ENCODE measurements at places on chromosomes 11 and 22.

GRCh38 chr22:22923379-22923778 lies 35.8 kb downstream of the IGLL5 start:
- DNase-seq: no peak

DNA sequence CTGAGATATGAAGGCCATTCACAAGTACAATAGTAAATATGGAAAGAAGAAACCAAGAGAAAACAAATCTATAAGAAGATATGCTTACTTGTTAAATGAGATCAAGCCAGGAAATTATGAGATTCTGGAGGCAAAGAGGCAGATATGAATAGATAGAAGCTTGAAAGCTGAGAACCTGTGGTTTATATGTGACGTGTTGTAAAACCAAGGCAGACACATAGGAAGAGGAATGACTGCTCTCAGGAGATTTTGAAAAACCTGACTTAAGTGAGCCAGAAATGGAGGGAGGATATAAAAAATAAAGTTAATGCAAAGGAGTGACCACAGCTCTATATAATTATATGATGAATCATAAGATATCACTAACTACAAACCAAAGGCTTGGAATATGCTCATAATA lies 1160.5 kb upstream of the CNTN5 start:
- DNase-seq: no peak

DNA sequence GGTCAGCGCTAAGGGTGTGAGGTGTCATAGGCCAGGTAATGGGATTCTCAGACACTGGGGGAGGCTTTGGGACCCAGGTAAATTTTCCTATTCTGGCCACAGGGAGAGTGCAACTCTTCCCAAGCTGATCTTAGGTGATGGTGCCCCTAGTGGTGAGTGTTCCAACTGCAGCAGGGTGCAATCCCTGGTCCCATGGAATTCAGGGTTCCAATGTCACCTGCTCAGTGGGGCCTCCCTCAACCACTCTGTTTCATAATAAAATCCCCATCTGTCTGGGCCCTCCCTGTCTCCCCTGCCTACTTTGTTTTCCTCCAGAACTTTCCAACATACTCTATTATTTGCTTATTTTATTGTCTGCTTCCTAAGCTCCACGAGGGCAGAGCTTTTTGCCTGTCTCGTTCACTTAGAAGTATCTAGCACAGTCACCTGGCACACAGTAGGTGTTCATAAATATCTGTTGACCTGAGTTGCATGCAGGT lies 2.9 kb upstream of the SGSM1 start:
- no peak for DNase-seq

GRCh38 chr11:60852117-60852981 lies 3.4 kb downstream of the PTGDR2 start:
- DNase-seq: no peak

- DNase-seq: no peak
Observed at GRCh38 chr11:1336836-1337646, 27.6 kb upstream of the TOLLIP start.

- no peak for DNase-seq
Observed at GRCh38 chr11:16813126-16813525, 74.7 kb downstream of the C11orf58 start.

DNA sequence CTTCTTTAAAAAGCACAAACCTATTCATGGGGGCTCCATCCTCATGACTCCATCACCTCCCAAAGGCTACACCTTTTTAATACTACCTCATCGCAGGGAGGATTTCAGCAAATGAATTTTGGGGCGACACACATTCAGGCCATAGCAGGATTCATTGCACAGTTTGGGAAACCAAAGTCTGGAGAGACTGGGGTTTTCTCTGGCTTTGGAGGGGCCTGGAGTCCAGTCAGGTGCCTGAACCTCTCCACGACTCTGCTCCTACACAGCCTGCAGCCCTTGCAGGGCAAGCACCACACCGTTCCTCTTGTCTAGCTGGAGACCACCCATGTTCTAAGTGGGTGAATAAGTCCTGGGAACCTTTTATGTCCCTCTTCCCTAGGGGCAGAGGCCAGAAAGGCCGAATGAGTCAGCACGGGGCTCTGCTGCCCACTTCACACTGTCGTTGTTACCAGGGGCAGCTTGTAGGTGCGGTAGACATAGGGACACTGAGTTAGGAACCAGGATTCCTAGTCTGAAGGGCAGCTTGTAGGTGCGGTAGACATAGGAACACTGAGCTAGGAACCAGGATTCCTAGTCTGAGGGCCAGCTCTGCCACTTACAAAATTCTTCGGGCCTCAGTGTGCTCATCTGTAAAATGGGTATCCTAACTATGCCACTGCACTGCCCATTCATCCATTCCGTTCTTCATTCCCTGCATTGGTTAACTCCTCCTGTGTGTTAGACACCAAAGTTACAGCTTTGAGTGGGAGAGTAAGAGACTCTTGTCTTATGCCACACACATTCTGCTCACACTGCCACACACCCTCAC lies 251.7 kb upstream of the B3GAT1 start:
- no peak for DNase-seq

- no peak for DNase-seq
Observed at GRCh38 chr11:33089776-33090175, 50.4 kb downstream of the TCP11L1 start.

DNA sequence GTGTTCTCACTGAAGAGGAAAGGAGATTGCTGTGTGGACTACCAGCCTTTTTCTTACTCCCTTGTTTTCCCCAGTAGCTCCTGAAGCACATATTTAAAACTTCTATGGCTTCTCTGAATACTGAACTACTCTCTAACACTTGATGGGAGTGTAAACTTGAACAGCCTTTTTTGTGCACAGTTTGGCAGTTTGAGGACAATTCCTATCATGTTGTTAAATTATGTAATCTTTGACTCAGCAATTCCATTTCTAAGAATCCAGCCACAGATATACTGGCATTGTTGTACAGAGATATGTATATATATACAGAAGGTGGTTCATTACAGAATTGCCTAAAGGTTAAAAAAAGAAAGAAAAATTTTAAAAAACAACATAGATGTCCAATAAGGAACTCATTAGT lies 47.1 kb upstream of the EED start:
- DNase-seq: no peak

DNA sequence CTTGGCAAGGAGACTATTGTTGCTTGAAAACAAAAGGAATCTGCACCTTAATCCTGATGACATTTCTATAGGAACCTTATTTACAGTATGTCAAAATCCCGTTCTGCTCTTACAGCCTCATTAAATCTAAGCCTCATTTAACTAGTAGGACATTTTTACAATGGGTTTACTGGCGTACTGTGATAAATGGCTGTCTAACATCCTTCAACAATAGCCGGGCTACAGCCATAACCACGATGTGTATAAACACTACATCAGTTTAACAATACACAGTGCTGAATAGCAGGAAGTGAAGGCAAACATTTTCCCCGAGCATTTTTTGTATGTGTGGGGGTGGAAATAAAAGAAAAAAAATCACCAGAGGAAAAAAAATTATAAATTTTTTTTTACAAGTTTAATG lies 131.2 kb downstream of the ARL14EP start:
- no peak for DNase-seq

- DNase-seq: no peak
Observed at GRCh38 chr11:71349627-71350026, 97.2 kb upstream of the SHANK2 start.

- no peak for DNase-seq
Observed at GRCh38 chr22:38674888-38675287, 6.9 kb upstream of the TOMM22 start.

DNA sequence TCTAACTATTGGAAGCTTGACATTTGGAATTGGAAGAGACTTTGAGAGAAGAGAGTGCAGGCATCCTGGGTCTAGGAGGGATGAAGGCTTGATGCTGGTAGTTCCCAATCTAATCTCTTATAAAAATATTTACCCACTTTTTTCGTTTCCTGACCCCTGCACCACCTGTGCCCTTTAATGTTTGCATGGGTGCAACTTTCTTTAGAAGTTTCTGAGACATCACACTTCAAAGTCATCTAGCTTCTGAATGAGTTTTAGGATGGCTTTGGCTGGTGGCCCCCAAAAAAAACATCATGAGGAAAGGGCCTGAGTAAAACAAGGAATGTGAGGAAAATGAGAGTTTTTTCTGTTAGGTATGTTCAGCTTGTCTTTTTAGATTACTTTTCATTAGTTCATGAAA lies 1.1 kb downstream of the POLD3 start:
- no peak for DNase-seq

- no peak for DNase-seq
Observed at GRCh38 chr11:73852049-73852448, 24.6 kb downstream of the COA4 start.

DNA sequence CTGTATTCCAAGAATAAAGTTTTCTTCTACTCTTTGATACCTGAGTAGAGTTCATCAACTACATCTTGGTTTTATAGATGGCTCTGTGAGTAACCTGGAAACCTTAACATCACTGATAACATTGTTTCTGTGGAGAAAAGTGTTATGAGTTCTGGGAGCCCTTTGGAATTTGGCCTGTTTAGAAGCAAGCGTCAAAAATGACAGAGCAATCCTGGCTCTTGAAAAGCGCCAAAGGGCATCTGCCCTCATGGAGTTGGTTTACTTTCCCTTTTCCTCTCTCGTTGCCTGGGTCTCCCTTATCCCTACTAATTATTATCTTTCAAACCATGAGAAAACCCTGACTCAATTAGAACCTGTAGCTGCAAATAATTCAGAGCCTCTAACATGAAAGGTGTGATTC lies 140.1 kb downstream of the DBX1 start:
- no peak for DNase-seq

GRCh38 chr22:26389125-26389524 lies 39.9 kb upstream of the ASPHD2 start:
- DNase-seq: no peak
